ENCODE measurements at places on chromosomes 12 and 14.

GRCh38 chr12:123113026-123113425, 37.9 kb downstream of the PITPNM2 start:
- no peak for DNase-seq

DNA sequence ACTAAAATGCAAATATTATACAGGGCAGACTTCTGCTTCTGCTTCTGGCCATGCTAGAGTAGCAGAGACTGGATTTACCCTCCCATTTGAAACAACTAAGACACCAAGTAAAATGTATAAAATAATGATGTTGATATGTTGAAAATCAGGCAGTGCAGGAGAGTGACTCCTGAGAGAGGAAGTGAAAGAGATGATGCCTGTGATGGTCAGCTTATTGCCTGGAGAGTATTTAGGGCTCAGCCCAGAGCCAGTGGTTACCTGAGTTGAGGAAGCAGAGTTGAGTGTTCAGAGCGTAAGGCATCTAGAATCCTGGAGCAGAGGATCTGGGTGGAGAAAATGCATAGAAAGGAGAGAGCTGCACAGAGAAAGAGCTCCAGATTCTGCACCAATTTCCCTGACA, 131.8 kb upstream of the C14orf180 start:
- no peak for DNase-seq

DNA sequence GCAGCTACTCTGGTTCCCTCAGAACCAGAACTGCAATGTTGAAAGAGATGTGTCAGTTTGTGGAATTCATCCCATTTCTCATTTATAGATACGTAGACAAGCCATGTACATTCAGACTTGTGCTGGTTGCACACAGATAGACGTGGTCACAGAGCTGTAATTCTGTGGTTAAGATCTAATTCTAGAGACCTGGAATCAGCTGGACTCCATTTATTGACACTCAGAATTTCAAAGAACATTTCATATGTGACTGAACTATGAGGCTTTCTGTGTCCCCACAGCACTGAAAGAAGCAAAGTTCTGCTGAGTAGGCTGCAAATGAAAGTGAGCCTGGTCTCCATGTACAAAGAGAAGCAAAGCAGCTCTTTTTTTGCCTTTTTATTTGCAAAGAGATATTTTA, 220.2 kb upstream of the NAV3 start:
- DNase-seq = no peak

DNA sequence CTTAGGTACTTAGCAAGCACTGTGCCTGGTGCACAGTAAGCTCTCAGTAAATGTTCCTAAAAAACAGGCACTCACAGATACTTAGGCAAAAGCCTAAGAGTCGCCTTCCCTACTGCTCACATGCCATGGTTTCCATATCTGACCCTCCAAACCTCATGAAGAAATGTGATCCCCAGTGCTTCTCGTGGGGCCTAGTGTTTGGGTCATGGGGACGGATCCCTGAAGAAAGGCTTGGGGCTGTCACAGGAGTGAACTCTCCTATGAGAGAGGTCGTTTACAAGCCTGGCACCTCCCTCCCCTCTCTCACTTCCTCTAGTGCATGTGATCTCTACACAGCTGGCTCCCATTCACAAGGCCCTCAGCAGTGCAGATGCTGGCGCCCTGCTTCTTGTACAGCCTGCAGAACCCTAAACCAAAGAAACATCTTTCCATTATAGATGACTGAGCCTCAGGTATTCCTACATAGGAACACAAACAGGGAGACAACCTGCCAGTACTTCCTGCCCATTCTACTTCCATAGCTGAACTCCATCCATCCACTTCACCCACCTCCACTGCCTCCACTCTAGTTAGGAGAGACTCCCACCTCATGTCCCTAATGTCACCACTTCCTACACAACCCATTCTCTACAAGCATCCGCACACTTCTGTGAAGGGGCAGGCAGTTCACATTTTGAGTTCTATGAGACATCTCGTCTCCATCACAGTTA, 2.9 kb downstream of the SLC15A4 start:
- DNase-seq = peak; percentile 71

DNA sequence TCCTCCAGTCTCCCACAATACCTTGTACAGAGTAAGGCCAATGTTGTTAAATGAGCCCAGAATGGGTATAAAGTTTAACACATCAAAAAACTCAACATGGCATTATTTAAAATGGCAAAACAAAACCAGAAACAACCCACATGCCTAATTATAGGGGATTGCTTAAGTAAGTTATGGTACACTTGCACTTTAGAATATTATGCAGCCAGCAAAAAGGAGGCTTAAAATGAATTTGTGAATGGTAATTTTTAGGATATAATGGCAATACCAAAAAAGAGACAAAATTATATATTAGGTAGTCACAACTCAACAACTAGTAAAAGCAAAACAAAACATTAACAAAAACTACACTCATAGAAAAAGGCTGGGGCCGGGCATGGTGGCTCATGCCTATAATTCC, 39.7 kb downstream of the SYNE3 start:
- DNase-seq = no peak

DNA sequence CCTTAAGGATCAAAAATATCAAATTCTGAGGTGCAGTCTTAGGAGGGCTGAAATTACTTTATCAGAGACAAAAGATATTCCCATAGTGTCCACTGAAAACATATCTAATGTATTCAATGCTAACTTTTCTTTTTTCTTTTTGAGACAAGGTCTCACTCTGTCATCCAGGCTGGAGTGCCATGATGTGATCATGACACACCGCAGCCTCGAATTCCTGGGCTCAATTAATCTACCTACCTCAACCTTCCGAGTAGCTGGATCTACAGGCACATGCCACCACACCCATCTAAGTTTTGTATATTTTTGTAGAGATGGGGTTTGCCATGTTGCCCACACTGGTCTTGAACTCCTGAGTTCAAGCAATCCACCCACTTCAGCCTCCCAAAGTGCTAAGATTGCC, 68.3 kb downstream of the ZC3H14 start:
- no peak for DNase-seq

- no peak for DNase-seq
Measured at GRCh38 chr12:29665107-29665506, 118.6 kb downstream of the TMTC1 start.

- DNase-seq = no peak
Measured at GRCh38 chr14:70838076-70838475, 28.8 kb upstream of the MAP3K9 start.

GRCh38 chr14:23612354-23612732, 23.8 kb upstream of the DHRS2 start:
- no peak for DNase-seq

DNA sequence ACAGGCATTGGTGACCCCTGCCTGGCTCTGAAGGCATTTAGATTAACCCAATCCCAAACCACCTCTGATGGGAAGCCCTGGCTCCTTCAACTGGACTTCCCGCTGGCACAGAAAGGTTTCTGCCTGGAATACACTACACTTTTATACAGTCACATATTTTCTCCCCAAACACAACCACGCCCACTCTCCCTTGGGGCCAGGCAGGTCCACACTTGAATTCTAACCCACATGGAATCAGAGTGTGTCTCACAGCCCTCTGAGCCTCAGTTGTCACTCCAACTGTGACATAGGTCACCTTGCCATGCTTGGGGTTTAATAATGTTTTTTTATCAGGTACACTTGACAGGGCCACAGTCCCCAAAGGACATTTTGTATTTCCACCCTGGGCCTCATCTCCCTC, 368.6 kb downstream of the BCL11B start:
- no peak for DNase-seq

DNA sequence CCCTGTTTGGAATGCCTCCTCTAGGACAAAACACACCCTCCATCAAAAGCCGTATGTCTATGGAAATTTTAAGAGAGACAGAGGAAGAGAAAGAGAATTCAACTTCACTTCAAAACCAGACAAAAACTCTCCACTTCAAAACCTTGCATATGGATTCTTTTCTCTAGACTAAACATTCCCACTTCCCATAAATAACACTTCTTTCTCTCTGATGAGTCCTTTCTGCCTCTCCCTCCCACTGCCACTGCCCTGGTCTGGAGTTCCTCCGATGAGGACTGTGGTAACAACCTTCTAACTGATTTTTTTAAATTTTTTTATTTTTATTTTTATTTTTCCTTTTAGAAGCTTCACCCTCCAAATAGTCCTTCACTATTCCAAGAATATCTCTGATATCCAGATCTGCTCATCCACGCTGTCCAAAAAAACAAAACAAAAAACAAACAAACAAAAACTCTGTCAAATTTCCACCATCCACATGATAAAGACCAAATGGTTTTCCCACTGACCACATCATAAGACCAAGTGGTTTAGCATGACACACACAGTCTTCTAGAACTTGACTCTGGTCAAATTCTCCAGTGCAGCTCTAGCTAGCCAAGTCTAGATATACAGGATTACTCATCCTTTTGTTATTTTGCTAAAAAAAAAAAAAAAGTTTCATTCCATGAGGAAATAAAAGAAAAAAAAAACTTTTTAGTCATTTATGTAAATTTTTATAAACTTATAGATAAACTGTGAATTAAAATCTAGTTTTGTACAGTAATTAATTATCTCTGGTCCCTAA, 256.0 kb downstream of the PPFIA2 start:
- DNase-seq = no peak

GRCh38 chr12:6998715-6999451, 19.4 kb downstream of the LPCAT3 start:
- DNase-seq = no peak

GRCh38 chr14:96413526-96413925, 21.6 kb downstream of the AK7 start:
- DNase-seq = no peak

DNA sequence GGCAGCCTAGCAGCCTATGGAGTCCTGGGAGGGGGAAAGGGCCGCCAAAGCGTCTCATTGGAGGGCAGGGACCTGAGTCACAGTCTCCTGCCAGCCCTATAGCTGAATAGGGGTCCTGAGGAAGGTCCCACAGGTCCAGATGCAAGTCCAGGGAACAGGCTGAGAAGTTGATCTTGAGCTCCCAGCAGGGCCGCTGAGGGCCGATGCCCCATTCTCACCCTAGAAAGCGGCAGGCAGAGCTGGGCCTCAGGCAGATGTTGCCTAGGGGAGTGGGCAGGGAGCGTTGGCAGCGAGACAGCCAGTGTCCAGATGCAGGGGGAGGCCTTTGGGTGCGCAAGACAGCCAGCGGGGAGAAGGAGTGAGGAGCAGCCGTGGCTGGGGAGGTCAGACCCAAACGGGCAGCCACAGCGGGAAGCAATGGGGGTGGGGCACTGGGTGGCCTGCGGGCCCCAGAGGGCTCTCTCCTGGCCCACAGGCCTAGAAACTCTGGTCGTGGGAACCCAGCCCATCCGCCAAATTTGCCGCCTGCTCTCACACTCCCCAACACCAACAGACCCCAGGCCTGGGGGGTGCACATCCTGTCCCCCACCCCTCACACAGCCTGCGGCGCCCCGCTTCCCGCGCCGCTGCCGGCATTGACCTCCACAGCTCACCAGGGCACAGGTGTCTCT, 1.1 kb downstream of the HDAC7 start:
- DNase-seq = no peak

DNA sequence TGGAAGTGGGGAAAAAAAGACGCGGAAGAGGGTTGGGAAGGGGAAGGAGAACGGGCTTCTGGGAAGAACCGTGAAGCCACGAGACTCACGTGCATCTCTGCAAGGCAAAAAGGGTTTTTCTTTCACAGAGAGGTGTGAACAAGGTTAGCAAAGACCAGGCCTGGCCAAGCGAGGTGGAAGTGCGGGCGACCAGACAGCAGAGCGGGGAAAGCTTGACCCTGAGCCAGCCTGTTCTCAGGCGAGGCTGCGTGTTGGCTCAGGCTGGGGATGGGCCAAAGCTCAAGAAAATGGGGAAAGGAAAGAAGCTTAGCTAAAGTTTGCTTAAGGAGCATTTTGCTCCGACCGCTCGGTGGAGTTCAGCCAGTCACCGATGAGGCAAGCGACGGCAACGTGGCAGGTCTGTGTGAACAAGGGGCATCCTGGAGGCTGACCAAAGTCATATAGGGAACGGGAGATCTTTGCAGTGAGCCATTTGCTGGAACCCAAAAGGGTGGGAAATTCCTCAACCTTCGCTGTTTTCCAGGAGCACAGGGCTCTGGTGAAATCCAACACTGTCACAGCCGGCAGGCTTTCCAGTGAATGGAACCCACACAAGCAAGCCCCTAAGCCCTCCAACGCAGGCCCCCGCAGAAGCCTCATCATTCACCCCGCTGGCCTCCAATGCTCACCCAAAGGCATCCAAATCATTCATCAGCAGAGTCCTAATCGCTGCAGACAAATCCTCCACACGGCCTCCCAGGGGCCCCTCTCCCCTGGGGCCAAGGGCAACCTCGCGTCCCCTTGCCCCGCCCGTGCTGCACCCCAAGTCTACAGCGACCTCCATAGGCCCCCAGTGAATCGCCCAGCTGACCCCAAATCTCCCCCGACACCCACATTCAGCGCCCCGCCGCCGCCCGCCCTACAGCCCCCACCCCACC, 754 bp downstream of the ZNF605 start:
- DNase-seq = peak; percentile 37

- DNase-seq = no peak
Measured at GRCh38 chr12:12392413-12392812, 35.5 kb downstream of the BORCS5 start.

DNA sequence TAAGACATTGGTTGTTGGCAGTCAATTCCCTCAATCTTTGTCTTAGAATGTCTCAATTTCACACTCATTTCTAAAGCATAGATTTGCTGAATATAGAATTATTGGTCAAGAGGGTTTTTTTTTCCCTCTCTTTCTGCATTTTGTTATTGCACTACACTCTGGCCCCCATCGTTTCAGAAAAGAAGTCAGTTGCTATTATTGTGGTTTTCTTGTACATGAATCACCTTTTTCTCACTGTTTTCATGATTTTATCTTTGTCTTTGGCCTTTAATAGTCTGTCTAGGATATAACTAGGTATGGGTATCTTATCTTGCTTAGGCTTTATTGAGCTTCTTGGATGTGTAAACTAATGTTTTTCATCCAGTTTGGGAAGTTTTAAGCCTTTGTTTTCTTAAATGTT, 194.3 kb upstream of the DAAM1 start:
- no peak for DNase-seq

DNA sequence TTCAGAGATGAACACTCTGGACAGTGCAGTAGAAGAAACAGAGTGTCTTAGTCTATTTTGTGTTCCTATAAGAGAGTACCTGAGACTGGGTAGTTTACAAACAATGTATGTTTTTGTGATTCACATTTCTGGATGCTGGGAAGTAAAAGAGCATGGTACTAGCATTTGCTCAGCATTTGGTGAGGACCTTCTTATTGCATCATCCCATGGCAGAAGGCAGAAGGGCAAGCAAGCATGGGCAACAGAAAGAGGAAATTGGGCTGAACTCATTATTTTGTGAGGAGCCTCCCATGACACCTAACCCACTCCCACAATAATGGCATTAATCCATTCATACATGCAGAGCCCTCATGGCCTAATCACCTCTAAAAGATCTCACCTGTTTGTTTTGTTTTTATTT, 8.0 kb downstream of the ANKS1B start:
- no peak for DNase-seq

GRCh38 chr12:29225834-29226233, 76.8 kb downstream of the FAR2 start:
- no peak for DNase-seq

GRCh38 chr12:12513416-12514006, 49.2 kb downstream of the DUSP16 start:
- DNase-seq = peak; percentile 74

- DNase-seq = no peak
Measured at GRCh38 chr12:15741082-15741481, 48.1 kb downstream of the EPS8 start.

- DNase-seq = no peak
Measured at GRCh38 chr14:54182419-54183045, 214.3 kb upstream of the CDKN3 start.
